ENCODE measurements at places on chromosomes 1 and 21.
A peak's percentile ranks its signal among the peaks of the same experiment; 100 is the strongest.

- DNase-seq, result no peak
Observed at GRCh38 chr1:198633675-198634121, 5.1 kb upstream of the PTPRC start.

GRCh38 chr1:6384962-6385361 is 8.6 kb downstream of the ACOT7 start:
- no peak for DNase-seq

DNA sequence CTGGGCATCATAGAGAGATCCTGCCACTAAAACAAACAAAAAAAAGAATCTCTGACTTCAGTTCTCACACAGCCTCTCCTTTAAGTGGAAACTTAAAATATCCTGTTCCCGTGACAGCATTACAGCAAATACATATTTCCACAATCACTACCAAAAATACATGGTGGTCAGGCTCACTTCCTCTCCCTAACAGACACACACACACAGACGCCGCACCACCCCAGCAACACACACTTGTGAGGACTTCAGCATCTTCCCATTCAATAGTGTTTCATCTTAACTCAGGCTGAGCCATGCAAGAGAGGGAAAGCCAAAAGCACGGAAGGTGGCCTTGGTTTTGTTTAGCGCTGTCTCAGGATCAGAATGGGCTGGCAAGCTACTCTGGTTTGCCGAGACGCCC is 21.9 kb downstream of the KIAA1614 start:
- DNase-seq, result no peak

DNA sequence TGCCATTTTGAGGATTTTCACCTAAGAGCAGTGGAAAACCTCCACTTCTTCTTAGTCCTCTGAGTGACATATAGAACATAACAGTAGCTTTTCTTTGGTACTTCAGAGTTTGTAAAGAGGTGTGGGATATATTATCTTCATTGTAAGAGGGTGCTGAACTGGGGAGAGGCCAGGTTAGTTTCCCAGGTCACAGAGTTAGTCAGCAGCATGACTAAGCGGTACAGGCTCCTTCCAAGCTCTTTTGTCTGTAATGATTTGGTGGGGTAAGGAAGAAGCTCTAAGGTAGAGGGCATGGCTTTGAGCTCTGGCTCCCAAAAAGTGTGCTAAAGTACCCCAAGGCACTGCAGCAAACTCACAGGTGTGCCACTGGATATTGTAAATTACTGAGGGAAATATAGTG is 325.0 kb upstream of the PLXNA2 start:
- DNase-seq, result no peak

DNA sequence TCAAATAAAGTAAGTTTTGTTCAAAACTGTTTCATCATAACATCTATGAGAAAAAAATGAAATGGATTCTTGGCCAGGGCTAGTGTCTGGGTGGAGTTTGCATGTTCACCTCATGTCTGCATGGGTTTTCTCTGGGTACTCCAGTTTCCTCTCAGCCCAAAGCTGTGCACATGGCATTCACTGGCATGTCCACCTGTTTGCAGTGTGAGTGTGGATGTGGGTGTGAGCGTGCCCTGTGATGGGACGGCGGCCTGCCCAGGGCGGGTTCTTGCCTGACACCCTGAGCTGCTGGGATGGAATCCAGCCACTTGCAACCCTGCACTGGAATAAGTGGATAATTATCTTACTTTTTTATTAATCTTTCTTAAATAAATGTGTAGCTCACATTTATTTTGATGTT is 185.5 kb downstream of the RYR2 start:
- no peak for DNase-seq

DNA sequence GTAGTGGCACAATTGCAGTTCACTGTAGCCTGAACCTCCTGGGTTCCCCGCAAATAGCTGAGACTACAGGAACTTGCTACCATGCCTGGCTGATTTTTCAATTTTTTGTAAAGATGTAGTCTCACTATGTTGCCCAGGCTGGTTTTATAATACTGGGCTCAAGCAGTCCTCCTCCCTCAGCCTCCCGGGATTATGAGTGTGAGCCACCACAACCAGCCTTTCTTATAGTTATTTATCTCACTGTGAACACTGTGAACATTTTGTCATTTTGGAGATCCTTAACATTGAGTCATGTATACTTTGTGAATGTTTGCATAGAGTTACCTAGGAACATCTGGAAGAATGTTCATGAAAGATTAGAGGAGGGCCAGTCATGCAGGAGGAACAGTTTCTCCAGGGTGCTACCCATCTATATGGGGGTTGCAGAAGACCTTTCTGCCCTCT is 127.1 kb upstream of the CACYBP start:
- DNase-seq, result no peak

DNA sequence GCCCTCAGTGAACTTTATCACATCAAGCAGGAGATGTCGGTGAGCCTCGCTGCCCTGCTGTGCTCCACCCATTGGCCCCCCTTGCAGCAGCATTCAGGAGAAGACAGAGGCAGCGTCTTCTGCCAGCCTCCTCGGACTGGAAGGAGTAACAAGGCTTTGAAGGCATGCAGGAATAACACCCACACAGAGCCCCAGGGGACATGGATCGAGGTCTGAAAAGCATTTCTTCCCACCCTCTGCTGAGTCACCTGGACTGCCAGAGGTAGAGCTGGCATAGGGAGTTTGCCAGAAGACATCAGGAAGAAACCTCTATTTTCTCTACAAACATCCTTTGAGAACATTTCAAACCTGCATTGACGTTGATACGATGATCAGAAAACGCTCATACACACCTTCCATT is 42.9 kb downstream of the COL18A1 start:
- no peak for DNase-seq

DNA sequence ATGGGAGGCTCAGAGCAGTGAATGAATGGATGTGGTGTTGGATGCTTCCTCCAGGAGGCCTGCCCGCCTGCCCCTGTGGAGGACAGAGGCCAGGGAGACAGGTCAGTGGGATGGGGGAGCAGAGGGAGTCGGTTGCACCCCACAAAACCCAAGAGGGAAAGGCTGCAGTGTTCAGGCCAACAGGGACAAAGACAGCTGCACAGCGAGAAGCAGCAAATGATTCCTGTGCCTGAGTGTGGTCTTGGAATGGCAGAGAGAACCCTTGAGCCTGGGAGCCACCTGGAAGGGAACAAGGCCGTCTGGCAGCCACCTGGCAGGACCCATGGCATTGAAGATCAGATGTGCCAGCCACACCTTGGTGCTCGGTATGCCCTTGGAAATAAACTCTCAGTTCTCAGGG is 8.1 kb downstream of the TFF3 start:
- no peak for DNase-seq

DNA sequence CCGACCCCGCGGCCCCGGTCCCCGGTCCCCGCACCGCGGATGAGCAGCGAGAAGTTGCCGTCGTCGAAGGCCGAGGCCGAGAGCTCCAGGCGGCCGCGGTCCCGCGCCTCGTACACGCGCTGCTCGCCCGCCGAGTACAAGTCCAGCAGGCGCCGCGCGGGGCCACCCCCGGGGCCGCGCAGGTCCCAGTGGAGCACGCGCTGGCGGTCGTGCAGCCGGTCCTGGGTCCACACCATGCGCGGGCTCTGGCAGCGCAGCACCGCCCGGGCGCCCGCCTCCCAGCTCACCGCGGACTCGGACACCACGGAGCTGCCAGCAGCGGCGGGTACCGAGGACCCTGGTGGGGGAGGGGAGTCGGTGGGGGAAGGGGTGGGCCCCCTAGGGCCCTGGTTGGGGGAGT is 2.9 kb downstream of the MXRA8 start:
- DNase-seq, result no peak

- no peak for DNase-seq
Observed at GRCh38 chr1:21924503-21925005, 12.6 kb downstream of the HSPG2 start.

GRCh38 chr21:34186109-34186719 is 112.8 kb downstream of the MRPS6 start:
- no peak for DNase-seq

DNA sequence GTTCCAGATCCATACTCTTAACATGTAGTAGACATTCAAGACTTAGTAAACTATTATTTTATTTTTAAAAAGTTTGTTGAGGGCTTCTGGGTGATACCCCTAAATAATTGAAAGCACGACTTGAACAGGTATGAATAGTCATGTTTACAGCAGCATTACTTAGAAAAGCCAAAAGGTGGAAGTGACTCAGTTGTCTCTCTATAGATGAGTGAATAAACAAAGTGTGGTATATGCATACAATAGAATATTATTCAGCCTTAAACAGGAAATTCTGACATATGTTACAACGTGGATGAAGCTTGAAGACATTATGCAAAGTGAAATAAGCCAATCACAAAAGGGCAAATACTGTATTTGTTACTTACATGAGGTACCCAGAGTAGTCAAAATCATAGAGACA is 26.5 kb downstream of the TSNAX start:
- no peak for DNase-seq

- DNase-seq, result no peak
Observed at GRCh38 chr1:23098463-23099170, 70.0 kb downstream of the LUZP1 start.

DNA sequence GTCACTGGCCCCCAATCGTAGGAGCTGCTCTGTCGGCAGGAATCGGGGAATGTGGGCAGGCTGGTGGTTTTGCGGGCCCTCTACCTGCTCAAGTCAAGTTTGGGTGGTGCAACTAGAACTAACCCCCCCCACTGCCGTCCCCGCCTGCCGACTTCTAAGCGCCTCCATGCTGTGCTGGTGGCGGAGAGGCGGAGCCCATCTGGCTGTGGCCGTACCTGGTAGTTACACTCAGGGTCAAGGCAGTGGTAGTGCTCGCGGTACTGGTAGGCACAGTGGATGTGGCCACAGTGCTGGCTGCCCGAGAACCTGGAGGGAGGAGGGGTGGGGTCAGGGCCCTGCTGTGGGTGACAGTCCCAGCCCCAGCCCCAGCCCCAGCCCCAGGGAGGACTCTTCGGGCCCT is 140.0 kb downstream of the CASZ1 start:
- no peak for DNase-seq

GRCh38 chr1:205374210-205375078 is 17.7 kb upstream of the KLHDC8A start:
- no peak for DNase-seq

DNA sequence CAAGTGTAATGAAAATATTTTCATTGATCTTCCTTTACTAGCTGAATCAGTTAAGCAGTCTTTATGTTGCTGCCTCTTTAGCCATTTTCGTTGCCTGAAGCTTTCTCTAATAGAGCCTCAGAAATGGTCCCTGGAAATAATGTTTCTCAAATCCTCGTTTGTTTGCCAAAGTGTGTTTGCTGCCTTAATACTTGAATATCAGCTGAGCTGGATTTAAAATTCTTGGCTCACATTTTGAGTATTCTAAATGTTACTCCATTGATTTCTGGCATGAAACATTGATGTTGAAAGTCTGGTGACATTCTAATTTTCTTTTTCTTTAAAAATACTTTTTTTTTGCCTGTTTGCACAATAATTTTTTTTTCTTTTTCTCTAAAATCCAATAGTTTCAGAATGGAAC is 84.6 kb upstream of the SERBP1 start:
- no peak for DNase-seq

DNA sequence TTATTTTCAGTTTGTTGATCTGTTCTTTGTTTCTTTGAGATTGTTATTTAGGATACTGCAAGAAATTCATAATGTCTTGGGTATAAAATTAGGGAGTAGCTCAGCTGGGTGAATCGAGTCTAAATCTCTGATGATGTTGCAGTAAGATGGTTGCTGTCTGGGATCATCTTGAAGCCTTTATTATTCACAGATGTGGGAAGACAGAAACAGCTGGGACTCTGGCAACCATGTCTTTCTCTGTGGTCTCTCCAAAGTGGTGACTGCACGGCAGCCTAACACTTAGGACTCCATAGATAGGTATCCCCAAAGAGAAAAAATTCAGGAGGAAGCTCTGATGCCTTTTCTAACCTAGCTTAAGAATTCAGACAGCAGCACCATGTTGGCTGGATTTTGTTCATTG is 52.7 kb downstream of the RAP1A start:
- DNase-seq, result no peak

- no peak for DNase-seq
Observed at GRCh38 chr1:46583494-46583893, 20.6 kb downstream of the MKNK1 start.

DNA sequence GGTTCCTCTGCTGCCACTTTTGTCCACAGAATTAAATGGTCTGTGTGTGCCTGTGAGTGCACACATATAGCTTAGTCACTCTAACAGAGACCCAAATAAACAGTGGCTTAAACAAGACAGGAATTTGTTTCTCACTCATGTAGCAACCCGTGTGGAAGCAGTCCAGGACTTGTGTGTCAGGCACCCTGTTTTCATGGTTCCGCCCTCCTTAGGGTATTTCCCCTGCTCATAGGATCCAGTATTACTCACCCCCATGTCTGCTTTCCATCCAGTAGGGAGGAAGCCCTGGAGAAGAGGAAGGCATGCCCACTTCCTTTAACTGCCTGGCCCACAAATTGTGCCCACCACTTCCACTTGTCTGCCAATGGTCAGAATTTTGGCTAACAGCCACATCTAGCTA is 41.3 kb upstream of the TACSTD2 start:
- no peak for DNase-seq

DNA sequence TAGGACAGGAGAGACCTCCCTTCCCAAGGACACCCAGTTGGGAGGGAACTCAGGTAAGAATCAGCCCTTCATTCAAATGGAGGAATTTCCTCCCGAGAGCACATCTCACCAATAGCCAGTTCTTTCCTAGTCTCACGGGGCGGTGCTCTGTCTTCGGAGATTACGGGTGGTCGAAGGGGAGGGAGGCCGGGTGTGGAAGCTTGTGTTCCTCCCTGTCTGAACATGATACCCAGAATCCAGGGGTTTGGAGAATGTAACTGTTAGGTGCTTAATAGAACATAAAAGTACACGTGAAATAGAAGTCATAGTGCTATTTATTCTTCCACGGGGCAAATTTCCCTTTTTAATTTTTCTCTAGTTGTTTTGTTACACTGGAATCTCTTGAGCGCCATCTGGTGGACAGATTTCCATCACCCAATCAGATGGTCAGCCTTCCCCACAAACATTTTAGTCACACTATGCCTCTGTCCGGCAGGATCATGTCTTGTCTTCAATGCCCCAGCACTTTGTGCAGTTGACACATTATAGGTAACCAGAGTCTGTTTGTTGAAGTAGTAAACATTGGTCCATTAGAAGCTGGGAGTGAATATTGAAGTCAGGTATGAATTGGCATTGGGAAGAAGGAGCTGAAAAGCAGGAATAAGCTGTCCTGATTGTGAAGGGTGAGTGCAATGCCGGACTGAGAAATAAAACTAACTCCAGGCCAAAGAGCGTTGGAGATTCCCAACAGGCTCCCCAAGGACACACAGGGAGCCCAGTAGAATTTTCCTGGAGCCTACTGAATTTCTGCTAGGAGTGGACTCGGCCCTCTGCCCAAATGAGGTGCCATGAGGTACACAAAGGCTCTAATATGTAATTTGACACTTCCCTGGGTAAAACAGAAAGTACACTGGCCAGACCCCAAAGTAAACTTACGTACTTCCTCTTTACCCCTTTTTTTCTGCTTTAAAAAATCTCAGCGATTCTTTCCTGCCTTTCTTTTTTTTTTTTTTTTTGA is 27.6 kb upstream of the ZNF697 start:
- peak; percentile 34 for DNase-seq
